ENCODE measurements at places on chromosomes 7 and 10. TPM values are rescaled to one million over a fixed set of nuclear protein-coding genes. Genes with fewer than 3 reads are reported as not detected.

DNA sequence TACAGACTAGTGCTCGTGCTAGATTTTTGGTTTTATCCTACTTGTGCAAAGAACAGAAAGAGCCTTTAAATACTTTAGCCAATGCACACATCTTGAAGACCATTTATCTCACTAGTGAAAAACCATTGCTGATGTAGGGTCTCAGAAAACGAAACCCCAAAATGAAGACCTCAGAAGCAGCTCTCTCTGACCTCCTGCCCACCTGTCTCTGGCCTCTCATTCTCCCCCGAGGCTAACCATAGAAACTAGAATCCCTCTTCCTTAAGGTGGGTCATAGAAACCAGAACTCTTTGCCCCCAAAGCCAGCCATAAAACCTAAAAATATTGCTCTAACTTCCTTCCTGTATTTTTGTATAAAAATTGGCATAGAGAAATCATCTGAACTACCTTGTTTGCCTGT is 112.2 kb downstream of the KIF20B start:
- DNase-seq = no peak

DNA sequence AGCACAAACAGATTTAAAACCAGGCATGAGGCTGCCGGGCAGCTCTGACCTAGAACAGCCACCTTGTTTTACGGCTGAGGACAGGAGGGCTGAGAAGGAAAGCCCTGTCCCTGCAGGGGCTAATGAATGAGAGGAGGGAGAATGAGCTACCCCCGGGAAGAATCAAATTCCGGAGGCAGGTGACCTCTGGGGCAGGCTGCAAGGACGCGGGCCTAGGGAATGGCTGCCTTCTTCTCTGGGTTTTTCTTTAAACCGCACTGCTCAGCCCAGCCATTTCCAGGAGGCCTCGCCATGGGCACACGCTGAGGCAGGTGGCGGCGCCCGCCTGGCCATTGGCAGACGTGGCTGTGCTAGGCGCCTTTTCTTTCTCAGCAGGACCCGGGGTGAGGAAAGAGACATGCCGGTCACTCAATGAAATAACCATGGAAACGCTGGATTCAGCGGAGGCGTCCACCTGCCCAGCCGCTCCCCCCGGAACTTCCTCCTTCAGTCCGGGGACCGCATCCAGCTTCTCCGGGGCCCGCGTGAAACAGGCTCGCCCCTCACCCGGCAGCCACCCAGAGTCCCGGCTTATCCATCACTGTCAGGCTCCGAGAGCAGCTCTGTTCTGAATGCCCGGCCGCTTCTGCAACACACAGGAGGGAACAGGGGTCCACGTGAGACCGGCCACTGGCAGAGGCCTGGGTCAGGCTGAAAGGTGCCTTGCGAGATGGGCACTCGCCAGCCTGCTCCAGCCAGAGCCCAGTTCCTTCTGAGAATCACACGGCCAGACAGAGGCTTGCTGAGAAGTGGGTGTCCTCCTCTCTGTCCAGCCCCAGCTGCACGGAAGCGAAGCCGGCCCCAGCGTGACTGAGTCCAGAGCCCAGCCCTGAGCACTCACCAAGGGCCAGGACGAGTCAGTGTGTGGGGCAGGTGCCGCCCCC is 82.1 kb downstream of the PDGFA start:
- no peak for DNase-seq

DNA sequence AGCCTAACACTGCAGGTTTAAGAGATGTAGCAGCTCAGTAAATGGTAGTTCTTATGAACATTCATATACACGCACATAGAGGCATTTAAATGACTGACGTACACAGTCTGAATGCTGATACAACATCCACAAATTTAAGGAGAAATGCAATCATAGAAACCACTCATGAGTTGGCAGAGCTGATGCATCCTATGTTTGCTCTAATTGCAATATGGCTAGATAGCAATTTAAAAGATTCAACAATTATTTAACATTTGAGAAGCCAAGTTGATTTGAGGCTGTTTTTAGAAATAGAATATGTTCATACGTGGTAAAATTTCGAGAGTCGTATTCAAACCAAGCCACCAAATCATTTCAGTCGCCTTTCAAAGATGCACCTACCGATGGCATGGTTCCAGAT is 135.6 kb downstream of the PFKFB3 start:
- no peak for DNase-seq

GJD4 gene
- not detected for polyA plus RNA-seq

- DNase-seq = no peak
These were observed 737 bp upstream of the NUB1 start for GRCh38 chr7:151340794-151341356.

- DNase-seq = peak; percentile 42
These were observed 18.0 kb downstream of the VSIR start for GRCh38 chr10:71755179-71755879.

GRCh38 chr10:118712930-118713634 is 41.7 kb downstream of the CACUL1 start:
- no peak for DNase-seq

ARHGEF35 gene
- polyA plus RNA-seq = 18.4 TPM

FOXP2 gene
- polyA plus RNA-seq = 15.5 TPM

DNA sequence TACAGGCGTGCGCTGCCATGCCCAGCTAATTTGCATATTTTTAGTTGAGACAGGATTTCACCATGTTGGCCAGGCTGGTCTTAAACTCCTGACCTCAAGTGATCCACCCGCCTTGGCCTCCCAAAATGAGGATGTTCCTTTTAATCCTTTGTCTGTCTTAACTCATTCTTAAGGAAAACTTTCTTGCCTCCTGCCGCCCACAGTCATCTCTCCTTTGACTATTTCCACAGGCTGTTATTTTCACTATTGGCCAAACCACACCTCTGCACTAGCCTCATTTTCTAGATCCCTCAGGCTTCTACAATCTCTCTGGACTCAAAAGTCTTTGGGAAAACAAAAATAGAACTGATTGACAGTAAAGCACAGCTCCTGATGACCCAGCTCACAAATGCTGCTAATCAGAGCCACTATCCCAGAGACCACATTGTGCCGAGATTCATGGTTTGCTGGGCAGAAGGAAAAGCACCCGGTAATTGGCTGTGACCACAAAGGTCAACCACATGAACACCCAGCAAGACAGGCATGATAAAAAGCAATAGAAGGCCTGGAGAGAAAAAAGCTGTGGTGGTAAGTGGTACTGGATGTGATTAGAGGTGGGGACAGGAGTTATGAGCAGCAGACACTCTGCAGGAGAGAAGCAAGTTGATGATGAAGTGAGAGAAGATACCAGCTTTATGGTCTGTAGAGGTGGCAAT is 44.1 kb upstream of the ZNRF2 start:
- no peak for DNase-seq

GRCh38 chr7:87152897-87153641 is 816 bp downstream of the DMTF1 start:
- DNase-seq = no peak

DNA sequence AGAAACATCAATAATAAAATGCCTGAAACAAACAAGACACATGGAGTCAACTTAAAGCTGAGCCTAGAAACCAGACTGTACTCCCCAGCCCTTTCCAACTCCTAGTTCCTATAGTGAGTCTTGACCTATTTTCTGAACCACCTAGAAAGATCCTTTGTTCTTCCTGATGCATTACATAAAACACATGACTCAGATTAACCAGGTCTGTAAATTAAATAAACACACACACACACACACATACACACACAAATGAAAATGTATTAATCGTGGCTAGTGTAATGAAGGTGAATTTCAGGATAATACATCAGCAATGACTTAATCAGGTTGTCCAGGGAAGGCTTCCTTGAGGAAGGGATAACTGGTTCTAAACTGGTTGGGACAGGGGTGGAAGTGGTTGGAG is 104.7 kb downstream of the ST8SIA6 start:
- DNase-seq = no peak

- no peak for DNase-seq
These were observed 91.9 kb downstream of the PCGF5 start for GRCh38 chr10:91312382-91312733.

DNA sequence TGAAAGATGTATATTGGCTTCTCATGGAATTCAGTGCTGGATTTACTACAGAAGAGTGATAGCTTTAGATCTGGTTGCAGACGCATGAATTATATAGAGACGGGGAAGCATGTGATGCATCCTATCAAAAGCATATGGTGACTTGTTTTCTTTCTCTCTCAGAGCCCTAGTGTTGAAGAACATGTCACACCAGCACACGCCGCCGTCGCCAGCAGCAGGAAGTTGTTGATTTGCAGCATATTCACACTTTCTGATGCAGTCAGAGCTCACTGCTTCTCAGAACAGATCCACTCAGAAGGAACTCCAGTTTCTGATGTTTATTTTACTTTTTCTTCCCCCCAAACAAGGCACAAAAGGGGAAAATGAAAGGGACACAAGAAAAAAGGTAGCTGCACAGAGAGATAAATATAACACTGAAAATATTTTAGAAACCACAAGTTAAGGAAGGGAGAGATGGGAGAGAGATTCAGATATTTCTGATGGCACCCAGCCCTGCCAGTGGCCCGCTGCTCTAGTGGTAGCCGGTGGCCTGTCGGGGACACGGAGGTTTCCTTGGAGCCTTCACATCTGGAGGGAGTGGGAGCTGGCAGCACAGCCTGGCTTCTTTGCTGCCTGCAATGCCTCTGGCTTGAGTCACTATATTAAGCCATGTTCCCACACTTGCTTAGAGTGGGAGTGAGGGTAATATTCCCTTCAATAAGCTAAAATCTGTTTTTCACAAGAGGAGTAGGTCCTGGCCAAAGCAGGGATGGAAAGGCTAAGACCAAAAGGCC is 123.2 kb downstream of the NRP1 start:
- DNase-seq = no peak
